Dorsolateral prefrontal cortex (tissue), 122 donors: ENCODE measurements at places on chromosomes 2 and 18.

- DNase-seq: no peak
Observed at GRCh38 chr2:67982956-67983355, 79.8 kb downstream of the C1D start.

DNA sequence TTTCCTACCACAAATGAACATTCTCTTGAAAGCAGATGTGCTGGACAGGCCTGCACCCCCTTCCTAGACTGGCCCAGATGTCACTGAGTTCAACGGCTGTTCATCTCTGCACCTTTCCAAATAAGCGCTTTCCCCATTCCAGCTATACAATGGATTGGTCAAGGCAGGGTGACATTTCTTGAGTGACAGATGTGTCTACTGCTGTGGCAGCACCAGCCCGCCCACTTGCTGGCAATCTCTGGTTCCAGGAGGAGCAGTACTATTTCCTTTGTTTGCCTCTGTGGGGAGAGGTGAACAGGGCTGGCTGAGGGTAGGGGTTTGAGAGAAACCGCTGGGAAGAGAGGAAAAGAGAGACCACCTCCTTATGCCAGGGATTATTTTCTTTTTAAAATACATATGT, 269.5 kb upstream of the POU3F3 start:
- no peak for DNase-seq

DNA sequence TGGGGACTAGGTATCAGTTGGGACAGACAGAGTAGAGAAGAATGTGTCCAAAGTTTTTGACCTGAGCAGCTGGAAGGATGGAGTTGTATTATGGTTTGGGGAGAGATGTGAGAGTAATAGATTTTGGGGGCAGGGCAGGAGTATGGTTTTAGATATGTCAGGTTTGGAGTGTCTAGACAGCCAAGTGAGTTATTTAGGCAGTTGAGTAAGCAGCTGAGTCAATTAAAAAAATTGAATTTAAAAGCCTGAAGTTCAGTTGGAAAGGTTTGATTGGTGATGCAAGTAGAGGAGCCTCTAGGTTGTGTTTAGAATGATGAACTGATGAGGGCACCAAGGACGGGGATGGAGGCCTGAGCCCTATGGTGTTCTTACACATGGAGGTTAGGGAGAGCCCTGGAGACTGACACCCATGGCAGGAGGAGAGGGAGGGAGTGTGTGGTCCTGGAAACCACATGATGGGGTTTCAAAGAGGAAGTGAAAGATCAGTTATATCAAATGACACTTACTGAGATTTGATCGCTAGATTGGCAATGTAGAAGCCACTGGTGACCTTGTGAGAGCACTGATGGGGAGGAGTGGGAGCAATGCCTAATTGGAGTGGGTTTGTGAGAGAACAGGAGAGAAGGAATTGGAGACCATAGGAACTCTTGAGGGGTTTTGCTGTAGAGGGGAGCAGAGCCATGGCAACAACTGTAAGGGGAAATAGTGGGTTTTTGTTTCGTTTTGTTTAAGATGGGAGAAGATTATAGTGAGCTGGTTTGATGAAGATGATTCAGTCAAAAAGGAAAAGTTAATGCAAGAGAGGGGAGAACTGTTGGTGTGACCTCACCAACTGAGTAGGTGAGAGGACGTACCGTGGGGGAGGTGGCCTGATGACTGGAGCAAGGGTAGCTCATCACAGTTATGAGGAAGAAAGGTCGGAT, 10.3 kb downstream of the ITGA6 start:
- DNase-seq: no peak

- DNase-seq: no peak
Observed at GRCh38 chr2:75021672-75022071, 63.2 kb downstream of the POLE4 start.

DNA sequence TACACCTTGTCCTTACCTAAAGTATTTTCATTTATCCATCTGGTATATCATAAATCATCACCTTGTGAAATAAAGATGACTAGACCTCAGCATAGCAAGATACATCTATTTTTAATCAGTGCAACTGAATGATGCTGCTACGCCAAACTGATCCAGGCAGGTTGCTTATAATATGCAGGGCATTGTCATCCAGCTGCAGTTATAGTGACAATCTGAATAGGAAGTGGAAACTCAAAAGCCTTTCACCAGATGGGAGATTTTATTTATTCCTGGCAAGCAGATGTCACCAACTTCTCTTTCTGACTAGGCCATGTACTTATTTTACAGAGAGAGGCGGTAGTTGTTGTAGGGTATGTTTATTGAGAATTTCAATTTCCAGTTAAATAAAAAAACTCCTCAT, 747.3 kb downstream of the ADCYAP1 start:
- DNase-seq: no peak

GRCh38 chr2:225223301-225223700, 176.2 kb upstream of the NYAP2 start:
- no peak for DNase-seq

DNA sequence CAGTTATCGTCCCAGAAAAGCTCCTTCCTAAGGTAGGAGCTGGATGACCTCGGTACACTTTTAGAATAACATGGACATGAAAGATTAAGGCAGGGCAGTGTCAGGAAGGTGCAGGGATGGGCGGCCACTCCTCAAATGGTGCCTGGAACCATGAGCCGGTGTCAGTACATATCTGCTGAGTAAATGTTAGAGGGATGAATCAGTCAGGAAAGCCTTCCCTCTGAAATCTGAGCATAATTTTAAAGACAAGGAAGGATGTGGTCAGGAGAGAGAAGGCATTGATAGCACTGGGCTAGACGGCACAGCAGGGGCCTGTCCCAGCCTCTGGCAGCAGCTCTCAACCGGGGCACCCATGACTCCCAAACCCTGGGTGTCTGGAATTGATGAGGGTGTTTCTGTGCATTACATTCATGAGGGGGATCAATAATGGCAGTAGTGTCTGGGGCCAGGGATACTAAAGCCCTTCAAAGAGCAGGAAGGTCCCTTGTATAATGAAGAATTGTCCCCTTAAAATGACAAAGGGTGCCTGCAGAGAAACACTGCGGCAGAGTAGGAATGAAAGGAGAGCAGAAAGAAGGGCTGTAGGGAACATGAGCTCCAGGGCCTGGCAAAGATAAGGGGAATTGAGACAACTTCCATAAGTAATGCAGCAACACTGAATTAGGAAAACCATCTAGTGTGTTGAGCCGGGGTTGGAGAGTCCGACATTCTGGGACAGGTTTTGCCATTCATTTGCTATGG, 162.3 kb upstream of the REV1 start:
- no peak for DNase-seq

GRCh38 chr2:74959106-74959751, 786 bp downstream of the POLE4 start:
- no peak for DNase-seq

GRCh38 chr2:878245-878930, 72.3 kb upstream of the SNTG2 start:
- no peak for DNase-seq

- no peak for DNase-seq
Observed at GRCh38 chr2:21916934-21917522, 793.3 kb downstream of the TDRD15 start.

GRCh38 chr2:165173215-165173614, 30.6 kb downstream of the SCN3A start:
- no peak for DNase-seq

DNA sequence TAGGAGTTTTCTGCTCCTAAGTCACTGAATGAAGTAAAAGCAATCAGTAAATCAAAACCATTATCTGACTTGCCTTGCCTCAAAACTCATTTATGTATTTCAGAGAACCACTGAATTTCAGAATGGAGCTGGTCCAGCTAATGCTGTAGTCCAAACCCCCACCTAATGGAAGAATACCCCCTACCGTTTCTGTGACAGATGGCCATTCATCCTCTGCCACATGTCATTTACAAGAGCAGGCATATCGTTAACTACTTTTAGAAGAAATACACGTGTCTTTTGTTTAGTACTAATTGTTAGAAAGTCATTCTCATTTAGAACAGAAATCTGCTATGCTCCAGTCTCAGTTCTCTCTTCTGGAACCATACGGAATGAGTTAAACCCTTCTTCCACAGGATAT, 12.8 kb upstream of the GALNT5 start:
- no peak for DNase-seq

DNA sequence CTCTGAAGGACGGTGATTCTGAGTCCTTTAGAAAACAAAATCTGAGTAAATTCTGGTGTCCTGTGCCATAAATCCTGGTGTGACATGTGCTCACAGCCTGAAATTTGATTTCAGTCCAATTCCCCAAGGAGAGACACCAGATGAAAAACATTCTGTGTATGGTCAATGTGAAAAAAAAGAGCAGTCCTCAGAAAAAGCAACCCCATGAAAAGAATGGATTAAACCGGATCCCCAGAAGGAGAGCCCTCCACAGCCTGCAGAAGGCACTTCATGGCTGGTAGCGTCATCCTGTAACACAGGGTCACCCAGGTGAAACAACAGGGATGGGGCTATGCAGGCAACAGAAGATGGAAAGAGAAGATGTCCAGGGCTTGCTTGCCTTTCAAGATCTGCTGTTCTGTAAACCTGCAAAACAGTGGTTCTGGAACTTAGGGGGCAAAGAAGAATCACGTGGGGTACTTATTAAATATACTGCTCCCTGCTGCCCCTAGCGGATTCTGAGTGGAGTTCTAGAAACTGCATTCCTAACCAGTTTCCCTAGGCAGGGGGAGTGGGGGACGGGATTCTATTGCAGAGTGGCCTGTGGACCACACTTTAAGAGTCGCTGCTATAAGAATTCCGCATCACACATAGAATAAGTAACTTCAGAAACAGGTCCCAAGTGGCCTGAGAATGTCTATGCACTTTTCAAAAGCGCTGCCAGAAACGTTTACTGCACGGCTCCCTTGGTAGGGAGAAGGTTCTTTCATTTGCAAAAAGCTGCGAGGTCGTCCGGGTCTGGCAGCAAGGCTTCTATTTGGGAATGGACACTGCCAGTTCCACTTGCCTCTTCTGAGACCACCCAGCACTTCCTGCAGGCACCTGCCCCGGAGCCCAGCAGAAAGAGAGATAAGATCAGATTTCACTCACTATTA, 118.9 kb upstream of the ARL5A start:
- DNase-seq: peak; percentile 41

DNA sequence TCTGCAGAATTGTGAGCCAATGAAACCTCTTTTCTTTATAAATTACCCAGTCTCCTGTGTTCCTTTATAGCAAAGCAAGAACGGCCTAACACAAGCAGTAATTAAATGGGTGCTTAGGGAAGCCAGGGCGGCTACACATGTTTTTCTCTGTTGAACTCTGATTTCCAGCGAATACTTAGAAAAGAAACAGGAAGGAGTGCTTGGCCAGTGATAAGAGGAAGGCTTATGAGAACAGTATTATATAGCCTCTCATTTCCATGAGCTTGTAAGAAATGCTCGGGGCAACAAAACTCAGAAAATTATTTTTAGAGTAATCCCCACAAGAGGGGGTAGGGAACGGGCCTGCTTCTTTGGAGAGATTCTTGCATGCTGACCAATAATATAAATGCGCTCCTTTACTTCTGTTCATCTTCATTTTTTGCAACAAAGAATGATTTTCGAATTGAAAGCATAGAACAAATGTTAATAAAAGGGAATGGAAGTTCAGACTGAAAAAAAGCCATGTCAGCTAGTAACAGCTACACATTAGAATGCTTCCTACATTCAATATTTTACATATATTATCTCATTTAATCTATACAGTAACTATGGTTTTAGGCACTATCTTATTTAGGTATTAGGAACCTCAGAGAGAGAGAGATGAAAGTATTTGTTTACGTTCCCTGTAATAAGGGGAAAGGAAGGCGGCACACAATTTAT, 49.7 kb upstream of the CCDC85A start:
- DNase-seq: no peak

DNA sequence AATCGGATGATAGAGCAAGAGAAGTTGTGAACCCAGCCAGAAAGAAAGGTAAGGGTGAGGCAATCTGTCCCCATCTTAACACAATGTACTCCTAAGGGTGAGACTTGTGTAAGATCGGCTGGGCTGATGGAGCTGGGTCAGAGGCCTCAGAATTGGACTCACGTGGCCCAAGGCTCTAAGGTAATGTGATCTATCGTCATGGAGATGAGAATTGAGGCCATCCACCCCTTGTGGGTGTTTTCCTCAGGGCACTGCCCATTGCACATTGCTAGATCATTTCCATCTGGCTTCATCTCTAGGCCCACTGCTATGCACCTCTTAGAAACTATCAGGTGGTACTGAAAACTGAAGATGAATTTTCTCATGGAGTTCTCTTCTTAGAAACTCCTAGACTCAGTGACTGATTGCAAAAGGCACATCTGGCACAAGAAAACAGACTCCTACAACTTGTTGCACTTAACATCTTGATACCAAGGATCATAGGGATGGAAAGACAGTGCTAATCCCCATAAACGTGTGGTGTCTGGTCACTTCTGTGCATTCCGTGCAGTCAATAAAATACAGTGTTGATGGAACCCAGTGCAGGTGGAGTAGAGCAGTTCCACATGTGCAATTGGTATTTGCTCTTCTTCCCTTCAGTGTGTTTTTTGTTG, 228.9 kb upstream of the FOSL2 start:
- no peak for DNase-seq

DNA sequence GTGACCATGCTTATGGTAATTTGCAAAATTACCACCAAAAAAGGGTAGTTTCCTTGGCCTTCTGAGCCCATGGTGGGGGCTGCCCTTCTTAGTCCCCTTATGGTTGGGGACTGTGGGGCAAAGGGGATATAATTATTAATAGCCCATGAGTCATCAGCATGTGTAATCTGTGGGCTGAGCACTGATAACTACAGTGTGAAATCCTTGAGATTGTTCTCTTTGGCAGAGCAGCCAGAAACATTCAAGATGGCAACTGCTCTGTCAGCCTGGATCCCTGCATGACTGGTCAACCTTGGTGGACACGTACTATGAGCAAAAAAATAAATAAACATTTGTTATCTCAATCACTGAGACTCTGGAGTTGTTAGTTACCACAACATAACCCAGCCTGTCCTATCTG, 61.3 kb downstream of the MGAT4A start:
- DNase-seq: no peak

GRCh38 chr2:69505710-69506109, 68.5 kb upstream of the NFU1 start:
- no peak for DNase-seq

DNA sequence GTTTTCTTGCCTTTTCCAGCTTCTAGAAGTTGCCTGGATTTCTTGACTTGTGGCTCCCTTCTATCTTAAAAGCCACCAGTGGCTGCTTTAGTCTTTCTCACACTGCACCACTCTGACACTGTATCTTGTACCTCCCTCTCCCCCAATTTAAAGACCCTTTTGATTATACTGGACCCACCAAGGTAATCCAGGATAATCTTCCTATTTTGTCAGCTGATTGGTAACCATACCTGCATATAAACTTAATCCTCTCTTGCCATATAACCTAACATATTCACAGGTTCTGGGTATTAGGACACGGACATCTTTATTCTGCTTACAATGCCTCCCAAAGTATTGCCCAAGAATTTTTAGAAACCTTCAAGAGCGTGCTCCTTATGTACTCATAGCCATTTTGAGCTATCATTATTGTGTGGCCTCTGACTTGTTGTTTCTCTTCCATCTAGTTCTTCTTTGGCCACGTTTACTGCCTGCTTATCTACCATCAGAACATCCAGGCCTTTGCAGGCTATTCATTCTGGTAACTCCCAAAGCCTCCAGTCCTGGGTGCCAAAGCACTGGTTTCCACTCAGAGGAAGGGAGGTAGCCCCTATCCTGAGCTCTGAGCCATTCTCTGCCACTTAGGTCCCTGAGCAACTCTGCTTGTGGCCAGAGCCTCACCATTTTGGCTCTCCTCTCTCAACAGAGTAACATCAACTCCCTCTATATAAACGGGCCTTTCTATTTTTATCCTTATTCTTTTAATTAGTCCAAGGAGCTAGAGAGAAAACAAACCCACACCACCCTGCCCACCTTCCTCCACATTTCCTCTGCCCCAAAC, 70.8 kb downstream of the MYO3B start:
- DNase-seq: no peak
